ENCODE measurements at places on chromosomes 16 and 17. TPM values are rescaled to one million over a fixed set of nuclear protein-coding genes. Genes with fewer than 3 reads are reported as not detected.

DNA sequence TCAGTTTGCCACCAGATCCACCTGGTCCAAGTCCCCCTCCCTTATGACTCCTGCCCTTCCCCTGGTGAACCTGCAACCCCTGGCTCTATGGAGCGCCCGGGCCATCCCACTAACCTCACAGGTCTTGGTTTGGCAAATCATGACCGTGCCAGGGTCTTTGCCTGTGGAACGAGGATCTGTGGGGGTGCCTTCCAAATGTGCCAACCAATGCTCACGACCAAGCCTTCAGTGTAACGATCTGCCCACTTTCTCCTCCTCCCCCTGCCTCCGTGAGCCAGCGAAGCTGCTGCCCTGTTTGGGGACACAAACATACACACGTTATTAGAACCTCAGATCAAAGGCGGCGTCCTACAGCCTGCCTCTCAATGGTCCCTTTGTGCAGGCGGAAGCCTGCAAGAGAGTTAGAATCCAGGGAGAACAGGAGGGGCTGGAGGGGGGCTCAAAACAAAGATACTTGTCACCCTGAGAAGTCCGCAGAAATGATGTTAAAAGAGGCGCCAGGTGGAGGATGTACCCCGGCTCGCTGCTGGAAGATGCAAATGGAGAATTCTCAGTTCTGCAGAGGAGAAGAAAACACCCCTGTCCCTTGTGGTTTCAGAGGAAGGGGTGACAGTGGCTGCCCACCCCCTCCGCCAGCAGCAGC is 9.0 kb upstream of the NKD1 start:
- DNase-seq = no peak

DNA sequence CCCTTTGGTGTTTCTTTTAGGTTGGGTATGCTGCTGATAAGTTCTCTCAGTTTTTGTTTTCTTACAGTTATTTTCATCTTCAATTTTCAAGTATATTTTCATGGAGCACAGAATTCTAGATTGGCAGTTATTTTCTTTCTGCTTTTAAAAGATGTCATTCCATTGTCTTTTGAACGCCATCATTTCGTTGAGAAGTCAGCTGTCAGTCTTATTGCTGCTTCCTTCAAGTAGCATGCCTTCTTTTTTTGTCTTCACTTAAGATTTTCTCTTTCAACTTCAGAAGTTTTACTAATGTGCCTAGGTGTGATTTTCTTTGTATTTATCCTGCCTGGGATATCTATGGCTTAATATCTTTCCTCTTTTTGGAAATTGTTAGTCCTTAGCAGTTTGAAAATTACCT is 262.2 kb upstream of the PMFBP1 start:
- peak; percentile 20 for DNase-seq

DNA sequence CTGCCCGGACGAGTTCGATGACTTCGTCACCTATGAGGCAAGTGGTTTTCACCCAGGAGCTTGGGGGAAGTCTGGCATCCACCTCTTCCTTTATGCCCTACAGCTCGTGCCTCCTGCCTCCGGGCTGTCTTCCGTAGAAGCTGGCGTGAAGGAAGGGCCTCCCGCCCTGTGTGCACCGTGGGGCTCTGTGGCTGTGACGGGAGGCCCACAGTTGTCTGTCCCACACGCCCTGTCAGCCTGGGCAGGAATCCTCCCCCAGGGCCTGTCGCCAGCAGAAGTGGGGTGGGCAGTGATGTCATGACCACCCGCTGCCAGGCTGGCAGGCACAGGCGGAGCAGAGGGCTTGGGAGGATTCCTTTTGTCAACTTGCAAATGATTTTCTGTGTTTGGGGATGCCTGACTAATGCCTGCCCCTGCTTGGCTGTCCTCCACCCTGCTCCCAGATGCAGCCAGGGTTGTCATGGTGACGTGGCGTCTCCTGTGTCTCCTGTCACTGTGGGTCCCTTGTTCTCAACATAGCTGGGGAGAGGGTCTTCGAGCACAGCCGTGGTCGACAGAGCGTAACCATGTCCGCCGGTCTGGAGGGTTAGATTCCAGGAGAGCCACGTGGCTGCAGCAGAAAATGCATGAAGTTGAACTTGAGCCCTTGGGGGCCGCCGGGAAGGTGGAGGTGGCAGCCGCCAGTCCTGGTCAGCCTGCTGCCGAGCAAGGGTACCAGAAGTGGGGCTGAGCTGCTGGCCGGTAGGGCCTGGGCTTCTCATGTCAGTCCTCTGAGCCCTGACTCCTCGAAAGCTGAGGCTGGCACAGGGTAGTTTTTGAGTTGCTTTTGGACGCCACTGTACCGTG is 46.1 kb downstream of the RAB11FIP3 start:
- DNase-seq = no peak

DNA sequence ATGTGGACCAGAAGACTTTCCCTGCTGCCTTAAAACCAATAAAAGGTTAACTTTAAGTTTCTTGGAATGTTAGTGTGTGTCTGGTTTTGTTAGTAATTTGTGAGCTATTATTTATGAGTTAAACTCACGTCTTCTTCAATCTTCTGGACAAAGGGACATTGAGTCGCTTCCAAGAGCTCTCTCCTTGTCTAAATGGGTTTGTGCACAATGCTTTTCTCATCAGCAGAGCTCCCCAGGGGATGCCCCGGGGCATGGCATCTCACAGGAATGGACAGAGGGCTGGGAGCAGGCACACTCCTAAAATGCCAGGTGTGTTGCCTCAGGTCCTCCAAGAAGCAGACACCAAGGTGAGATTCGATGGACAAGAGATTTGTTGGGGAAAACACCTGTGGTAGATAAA is 90.5 kb downstream of the RGS9 start:
- no peak for DNase-seq

- no peak for DNase-seq
Measured at GRCh38 chr17:58989629-58990028, 117.1 kb downstream of the TRIM37 start.

- DNase-seq = no peak
Measured at GRCh38 chr16:75039941-75040340, 41.1 kb downstream of the ZNRF1 start.

GRCh38 chr17:8117980-8118768 is at the start of gene ALOXE3:
Gene ALOXE3 (minus strand): TSS chr17:8118514. CDS start chr17:8117990, 524 bp downstream.
- DNase-seq = peak; percentile 74

DNA sequence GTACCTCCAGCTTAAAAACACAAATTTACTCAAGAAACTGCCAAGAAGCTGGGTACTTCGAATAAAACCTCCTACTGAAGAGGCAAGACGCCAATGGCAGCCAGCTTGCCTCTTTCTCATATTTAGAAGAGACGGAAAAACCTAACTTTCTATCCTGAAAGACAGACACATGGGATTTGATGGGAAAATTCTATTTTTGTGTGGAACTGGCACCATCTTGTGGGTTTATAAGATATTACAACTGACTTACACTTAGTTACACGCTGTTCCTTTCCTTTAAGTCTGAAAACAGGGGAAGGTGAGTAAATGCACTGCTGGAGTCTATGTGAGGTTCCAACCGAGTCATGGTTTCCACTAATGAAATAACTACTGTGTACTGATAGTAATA is 10.3 kb downstream of the ZNF18 start:
- no peak for DNase-seq

DNA sequence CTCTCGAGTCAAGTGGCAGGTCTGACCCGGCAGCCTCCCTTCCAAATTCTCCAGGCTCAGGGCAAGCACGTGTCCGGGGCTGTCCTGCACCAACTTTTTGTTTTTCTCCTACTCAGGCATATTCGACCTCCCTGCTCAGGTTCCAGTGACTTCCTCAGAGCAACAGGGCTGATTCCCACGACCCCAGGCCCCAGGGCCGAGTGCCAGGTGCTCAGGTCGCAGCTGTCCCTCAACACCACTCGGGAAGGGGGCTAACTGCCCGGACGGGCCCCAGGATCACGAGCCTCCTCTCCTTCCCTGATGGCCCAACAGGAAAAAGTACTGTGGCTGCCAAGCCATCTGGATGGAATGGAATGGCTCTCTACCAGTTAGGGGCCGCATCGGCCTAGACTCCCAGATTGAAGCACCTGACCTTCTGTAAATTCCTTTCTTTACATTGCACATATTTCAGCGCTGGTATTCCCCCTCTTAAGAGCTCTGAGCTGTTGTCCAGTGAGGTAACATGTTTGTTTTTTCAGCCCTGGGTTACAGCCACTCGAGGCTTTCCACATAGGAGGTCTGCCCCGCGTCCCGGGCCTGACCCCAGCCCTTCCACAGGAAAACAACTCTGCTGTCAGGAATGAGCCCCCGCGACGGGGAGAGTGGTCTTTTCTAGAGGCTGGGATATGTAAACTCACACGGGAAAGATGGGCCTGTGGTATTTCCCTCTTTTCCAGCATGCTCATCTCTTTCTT is 25.0 kb downstream of the NXN start:
- DNase-seq = no peak

- no peak for DNase-seq
Measured at GRCh38 chr16:86391984-86392383, 118.3 kb upstream of the FOXF1 start.

DNA sequence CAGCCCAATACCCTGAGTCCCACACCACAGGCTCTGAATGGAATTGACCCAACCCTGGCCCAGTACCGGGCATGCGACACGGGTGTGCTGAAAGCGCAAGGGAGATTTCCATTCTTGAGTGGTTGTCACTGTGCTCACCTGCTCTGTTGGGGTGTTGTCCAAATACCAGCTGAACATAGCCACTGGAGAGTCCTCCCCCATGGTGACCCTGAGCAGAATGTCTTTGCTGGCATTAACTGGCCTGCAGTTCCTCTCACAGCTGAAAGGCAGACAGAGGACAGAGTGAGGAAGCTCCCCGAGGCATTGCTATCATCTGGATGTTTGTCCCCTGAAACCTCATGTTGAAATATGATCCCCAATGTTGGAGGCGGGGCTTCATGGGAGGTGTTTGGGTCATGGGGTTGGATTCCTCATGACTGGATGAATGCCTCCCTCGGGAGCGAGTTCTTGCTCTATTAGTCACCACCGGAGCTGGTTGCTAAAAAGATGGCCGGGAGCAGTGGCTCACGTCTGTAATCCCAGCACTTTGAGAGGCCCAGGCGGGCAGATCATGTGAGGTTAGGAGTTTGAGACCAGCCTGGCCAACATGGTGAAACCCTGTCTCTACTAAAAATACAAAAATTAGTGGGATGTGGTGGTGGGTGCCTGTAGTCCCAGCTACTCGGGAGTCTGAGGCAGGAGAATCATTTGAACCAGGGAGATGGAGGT is 57.3 kb upstream of the BCO1 start:
- DNase-seq = peak; percentile 84

DNA sequence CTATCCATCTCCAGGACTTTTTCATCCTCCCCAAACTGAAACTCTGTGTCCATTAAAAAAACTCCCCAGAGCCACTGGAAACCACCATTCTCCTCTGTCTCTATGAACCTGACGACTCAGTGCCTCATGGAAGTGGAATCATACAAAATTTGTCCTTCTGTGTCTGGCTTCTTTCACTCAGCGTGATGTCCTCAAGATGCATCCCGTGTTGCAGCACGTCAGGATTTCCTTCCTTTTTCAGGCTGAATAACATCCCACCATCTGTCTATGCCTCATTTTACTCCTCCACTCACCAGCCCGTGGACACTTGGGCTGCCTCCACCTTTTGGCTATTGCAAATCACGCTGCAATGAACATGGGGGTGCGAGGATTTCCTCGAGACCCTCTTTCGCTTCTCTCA is 12.6 kb upstream of the ALDH3A1 start:
- no peak for DNase-seq

GRCh38 chr17:8793649-8794048 is 5.5 kb downstream of the MFSD6L start:
- no peak for DNase-seq

GRCh38 chr17:41012326-41013120 is 3.6 kb upstream of the KRTAP3-1 start:
- DNase-seq = no peak

DNA sequence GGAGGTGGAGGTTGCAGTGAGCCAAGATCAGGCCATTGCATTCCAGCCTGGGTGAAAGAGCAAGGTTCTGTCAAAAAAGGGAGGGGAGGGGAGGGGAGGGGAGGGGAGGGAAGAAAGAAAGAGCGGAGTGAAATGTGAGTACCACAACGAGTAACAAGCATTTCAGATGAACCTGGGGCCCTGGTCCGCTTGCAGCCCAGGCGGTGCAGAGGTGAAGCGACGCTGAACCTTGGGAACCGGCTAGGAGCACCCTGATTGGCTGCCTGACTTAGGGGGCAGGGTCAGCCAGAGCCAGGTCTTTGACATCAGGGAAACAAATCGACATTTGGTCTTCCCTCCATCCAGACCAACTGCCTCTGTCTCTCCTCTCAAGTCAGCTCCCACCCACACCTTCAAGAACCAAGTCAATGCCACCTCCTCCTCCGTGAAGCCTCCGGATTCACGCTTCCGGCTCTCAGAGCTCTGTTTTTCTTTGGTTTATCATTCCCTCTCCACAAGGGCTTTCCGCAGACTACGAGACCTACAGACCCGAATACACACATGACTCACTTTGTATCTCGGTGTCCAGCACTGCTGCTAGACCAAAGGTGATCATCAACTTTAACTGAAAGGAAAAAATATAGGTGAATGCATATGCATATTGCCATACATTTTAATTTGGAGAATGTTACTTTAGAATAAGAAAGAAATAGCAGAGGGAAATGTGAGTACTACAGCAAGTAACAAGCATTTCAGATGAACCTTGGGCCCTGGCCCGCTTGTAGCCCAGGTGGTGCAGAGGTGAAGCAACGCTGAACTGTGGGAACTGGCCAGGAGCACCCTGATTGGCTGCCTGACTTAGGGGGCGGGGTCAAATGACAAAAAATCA is 19.3 kb downstream of the OR1F1 start:
- no peak for DNase-seq

DNA sequence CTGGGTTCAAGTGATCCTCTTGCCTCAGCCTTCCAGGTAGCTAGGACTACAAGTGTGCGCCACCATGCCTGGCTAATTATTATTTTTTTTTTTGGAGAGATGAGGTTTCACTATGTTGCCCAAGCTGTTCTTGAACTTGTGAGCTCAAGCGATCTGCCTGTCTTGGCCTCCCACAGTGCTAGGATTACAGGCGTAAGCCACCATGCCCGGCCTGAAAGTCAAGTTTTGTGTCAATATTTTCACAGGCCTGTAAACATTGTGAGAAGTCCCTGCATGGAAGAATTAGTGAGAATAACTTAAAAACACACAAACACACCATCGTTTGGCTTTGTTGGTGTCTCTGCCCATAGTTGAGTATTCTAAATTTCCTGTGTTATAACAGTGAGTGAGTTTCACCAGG is 22.2 kb downstream of the NUP85 start:
- no peak for DNase-seq

DNA sequence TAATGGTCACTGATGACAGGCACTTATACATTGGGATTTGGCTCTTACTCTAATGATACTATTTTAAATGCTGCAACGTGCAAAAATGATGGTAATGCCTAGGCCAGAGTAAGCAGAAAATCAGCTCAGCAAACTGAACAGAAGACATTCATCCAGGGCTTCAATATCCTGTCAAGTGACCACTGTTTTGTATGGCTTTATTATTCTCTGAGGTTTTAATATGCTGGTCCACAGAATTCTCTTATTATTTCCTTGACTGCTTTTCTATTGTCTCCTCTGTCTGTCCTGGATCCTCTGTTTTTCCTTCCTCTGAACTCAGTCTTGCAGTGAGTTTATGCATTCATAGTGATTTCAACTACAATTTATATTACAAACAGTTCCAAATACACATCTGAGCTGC is 90.8 kb upstream of the PMFBP1 start:
- DNase-seq = no peak

Gene PLD6
- 0.92 TPM for total RNA-seq

Gene ADAP2
- 5.1 TPM for total RNA-seq

Gene TEDC2
- total RNA-seq = 26.0 TPM

Gene ETV4
- 63.9 TPM for total RNA-seq

Gene TBKBP1
- total RNA-seq = 4.2 TPM

Gene SLC16A6
- total RNA-seq = 0.07 TPM

Gene NEUROD2
- total RNA-seq = not detected

Gene METTL23
- 34.7 TPM for total RNA-seq

Gene NOL11
- 56.9 TPM for total RNA-seq
